Activated CD4-positive, alpha-beta T cell treated with anti-CD3 and anti-CD28 coated beads, Interleukin-2, amount 10 ng/mL, durations not matched to agents 7 days and 5 days (primary cell): ENCODE measurements at places on chromosomes 2 and 18. TPM values are rescaled to one million over a fixed set of nuclear protein-coding genes. Genes with fewer than 3 reads are reported as not detected.

- DNase-seq: no peak
Observed at GRCh38 chr2:157751462-157752058, 122.9 kb upstream of the ACVR1C start.

- no peak for DNase-seq
Observed at GRCh38 chr2:241692448-241692847, 5.8 kb upstream of the DTYMK start.

DNA sequence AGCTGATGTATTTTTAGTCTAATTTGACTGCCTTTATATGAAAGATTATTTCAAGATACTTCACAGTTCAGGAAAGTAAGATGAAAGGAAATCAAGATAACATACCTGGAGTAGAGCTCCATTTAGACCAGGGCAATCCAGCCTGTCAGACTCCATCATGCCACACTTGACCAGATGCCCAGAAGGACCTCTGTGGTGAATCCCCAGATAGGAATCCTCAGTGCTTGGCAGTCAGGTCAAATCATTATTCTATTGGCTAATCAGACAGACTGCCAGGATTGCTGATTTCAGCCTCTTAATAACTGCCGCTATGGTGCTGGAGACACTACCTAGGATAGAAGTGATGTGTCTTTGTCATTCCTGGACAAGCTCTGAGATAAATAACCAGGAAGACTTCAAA lies 404.2 kb downstream of the STK39 start:
- no peak for DNase-seq

DNA sequence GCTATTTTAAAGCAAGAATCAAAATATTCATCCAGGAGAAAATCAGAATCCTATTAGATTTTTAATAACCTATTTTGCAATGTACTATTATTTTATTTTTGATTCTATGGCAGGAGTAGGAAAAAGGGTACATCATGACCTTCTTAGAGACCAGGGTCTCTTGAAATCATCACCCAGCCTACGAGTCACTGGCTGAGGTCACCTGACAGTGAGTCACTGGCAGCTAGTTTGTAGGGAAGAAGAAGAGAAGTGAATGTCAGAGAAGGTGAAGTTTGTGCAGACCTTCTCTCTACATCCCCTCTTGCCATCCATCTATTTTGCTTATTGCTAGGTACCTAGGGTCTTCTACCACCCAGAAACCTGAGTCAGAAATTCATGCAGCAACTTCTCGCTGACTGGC lies 144.2 kb downstream of the ALK start:
- no peak for DNase-seq

- DNase-seq: no peak
Observed at GRCh38 chr2:10776231-10776977, 36.2 kb downstream of the PDIA6 start.

GRCh38 chr2:155442088-155442487 lies 743.6 kb downstream of the KCNJ3 start:
- no peak for DNase-seq

DNA sequence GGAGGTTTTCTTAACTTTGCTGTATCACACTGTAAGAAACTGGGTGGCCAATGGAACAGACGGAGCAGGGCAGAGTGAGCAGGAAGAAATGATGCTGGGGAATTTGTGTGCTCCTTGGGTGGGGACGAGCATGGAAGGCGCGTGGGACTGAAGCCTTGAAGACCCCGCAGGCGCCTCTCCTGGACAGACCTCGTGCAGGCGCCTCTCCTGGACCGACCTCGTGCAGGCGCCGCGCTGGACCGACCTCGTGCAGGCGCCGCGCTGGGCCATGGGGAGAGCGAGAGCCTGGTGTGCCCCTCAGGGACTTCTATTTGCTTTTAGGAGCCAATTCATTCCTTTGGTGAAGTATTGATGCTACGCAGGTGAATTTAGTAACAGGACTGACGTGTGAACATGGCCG lies 8.9 kb downstream of the TPO start:
- no peak for DNase-seq

DNA sequence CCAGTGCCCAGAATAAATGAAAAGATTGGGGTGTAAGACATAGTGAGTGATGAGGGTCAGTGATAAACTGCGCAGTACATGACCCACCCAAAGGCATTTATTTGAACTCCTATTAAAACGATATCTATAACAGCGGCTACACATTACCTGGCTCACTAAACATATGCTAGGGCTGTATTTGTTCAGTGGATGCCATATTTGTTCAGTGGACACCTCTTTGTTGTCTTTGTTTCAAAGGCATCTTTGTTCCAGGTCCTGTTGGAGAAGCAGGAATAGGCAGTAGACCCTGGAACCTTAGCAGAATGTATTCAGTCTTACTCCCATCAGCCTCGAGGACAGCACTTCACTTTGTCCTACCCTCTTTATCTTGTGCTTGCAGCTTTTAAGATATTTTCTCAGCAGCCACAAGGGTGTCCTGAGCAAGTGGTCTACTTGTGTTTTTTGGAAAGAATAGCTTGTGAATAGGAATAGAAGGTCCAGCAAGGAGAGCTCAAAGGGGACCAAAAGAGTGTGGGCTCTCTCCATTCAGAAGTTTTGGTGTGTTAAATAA lies 650.8 kb upstream of the FANCL start:
- DNase-seq: no peak

DNA sequence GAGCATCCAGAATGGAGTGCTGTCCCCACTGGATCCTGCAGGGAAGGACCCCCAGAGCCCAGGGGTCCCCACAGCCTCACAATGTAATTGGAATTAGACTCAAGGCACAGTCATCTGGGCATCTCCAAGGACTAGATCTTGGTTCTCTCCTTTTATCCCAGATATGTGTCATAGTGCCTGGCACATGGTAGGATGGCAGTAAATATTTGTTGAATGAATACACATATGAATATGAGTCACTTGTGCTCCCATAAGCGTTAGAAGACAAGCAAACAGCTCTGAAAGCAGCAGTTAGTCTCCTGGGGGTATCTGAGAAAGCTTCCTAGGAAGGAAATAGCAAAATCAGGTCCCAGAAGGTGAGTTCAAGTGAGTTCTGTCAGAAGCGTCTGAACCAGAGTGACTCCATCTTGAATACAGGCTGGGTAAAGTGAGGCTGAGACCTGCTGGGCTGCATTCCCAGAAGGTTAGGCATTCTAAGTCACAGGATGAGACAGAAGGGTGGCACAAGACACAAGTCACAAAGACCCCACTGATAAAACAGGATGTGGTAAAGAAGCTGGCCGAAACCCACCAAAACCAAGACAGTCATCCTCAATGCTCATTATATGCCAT lies 234.1 kb upstream of the ID2 start:
- DNase-seq: no peak

DNA sequence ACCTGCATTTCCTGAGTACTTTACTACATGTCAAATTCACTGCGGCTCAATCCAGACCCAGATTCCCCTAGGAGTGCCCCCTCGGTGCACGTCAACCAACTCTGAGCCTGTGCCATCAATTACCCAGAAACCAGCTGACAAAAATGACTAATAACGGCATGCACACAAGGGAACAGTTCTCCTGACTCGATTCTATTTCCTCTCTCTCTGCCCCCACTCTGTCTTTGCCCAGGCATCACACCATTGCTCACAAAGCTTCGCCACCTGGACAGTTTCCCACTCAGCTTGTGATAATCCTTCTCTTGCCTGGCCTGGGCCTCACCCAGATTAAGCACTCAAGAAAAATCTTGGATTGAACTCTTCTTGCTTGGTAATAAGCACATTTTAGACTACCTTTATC lies 115.3 kb upstream of the NDUFV2 start:
- DNase-seq: no peak

- no peak for DNase-seq
Observed at GRCh38 chr2:191907091-191907490, 60.2 kb upstream of the CAVIN2 start.

GRCh38 chr2:226772389-226773179 lies 27.0 kb downstream of the IRS1 start:
- no peak for DNase-seq

RIT2 gene
- not detected for total RNA-seq

CFLAR gene
- total RNA-seq: 106 TPM

LGALSL gene
- total RNA-seq: 1.2 TPM
